ENCODE measurements at places on chromosomes 6 and 20.

DNA sequence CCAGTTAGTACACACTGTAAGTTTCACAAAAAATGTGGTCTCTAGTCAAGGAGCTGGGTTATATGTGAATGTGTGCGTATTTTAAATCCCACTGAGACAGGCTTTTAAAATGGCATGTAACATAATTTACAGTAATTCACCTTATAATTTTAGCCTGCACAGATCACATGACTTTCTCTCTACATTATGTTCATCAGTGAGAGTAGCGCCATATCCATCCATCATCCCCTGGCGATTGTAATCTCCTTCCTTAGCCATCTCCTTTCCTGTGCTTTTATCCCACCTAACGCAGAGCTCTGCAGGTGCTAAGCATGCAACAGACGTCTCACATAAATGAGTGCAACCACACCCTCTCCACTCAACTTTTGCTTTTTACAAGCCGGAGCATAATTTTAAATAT is 210.8 kb downstream of the TBC1D7 start:
- no peak for DNase-seq

GRCh38 chr20:24619212-24619611 is 149.8 kb downstream of the SYNDIG1 start:
- no peak for DNase-seq

GRCh38 chr6:13593103-13593502 is 18.7 kb downstream of the SIRT5 start:
- DNase-seq, result no peak

DNA sequence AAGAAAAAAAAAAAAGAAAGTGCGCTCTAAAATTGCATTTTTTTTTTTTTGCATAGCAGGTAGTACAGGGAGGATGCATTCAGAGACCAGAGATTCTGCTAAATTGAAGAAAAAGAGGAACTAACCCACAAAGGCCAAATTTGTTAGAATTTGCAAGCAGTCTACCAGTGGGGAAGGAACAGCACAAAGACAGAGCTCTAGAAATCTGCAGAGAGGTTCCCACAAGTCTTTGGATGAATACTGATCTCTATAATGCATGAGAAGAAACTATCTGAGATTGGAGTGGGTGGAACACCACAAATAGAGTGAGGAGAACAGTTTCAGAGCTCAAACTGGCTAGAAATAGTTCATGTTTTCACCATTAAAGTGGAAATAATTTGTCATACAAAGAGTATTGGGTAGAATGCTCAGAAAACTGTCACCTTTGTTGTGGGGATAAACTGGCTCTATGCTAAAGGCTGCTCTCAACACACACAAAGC is 79.6 kb upstream of the AHI1 start:
- DNase-seq, result no peak

DNA sequence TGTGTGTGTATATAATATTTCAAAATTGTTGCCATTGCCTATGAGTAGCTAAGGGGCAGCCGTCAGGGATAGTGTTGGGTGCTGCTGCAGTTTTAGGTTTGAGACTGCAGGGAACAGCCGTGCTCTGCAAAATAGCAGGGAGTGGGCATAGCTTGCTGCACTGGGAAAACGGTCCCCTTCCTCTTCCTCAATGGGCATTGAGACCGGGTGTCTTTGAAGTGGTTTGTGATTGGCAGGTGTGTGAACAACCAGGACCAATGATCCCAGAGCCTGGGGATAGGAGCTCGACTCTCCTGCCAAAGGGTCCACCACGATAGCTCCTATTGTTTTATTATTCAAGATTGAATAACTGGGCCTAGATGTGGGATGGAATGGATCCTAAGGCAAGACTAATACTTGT is 5.1 kb upstream of the EBF4 start:
- no peak for DNase-seq

GRCh38 chr6:113171882-113172281 is 685.3 kb upstream of the MARCKS start:
- no peak for DNase-seq

GRCh38 chr20:24497851-24498250 is 28.4 kb downstream of the SYNDIG1 start:
- peak; percentile 43 for DNase-seq

GRCh38 chr6:473356-473755 is 81.8 kb downstream of the IRF4 start:
- no peak for DNase-seq

DNA sequence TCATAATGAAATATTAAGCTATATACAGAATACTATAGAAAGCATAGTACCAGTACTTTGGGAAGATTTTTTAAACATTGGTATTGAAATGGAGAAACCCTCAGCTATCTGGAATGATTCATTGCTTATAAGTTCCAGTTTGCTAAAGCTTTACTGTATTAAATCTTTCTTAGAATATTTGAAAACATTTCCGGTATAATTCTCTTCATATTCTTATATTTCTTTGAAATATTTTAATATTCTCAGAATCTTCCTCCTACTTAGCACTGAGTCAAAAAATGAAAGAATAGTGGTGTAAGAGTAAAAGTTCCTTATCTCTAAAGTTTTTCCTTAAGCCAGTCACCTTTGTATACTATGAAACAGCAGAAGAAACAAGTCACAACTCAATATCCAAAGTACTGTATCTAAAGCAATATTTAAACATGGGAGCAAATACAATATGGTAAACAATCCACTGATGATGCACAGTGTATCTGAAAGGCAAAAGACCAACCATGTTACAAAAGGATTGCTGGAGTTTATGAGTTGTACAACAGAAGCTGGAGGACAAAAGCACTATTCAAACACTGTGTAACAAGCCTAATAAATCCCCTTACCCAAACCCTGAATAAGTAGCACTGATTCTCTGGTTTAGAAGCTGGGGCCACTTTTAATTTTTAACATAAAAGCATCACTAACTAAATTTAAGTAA is 102.1 kb downstream of the PRDM1 start:
- DNase-seq, result no peak

- peak; percentile 99 for DNase-seq
Observed at GRCh38 chr20:62652041-62652893, 10.0 kb downstream of the SLCO4A1 start.

DNA sequence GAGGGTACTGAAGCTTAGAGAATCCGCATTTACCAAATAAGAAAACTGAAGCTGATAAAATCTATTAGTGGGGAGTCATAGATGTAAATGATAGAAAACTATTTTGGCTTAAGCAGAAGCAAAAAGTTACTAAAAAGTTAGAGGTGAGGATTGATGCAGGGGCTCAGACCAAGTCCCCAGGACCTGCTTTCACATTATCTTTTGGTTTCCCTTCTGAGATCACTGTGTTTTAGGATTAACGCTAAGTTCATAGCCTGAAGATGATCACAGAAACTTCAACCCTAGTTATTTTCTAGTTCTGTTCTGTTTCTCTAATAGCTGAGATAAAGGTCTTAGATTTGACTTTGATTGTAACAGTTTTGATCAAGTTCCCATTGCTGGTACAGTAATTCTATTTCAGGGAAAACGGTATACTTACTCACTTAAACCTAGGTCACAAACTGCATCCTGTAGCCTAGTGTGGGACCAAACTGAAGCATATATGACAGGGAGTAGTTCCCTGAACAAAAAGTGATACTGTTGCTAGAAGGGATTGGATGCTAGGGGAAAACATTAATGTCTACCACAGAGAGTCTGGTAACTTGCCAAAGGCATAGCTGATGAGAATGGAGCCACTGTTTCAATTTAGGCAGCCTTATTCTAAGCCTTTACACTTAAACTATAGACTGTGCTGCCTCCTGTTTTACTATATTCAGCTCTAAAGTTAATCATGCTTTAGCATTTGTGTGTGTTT is 13.1 kb downstream of the CYB5R4 start:
- peak; percentile 37 for DNase-seq
